ENCODE measurements at places on chromosomes 13 and 19.

DNA sequence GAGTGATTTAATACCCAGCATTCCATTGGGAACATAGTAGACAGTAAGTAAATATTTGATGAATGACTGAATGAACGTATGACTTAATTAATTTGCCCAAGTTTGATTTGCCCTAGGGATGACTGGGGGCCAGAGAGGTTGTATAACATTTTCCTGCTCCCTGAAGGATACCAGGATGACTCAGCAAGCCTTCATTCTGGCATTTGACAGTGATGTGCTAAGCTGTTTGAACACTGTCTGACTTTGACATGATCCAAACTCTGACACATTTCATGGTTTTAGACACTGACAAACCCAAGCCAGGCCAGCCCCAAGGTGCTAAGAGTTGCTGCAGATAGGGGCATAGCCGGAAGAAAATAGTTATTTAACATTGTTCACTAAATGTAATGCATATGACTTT is 53.4 kb upstream of the KLF12 start:
- peak; percentile 84 for DNase-seq

GRCh38 chr19:55440411-55441105 is 2.5 kb downstream of the SHISA7 start:
- no peak for DNase-seq

DNA sequence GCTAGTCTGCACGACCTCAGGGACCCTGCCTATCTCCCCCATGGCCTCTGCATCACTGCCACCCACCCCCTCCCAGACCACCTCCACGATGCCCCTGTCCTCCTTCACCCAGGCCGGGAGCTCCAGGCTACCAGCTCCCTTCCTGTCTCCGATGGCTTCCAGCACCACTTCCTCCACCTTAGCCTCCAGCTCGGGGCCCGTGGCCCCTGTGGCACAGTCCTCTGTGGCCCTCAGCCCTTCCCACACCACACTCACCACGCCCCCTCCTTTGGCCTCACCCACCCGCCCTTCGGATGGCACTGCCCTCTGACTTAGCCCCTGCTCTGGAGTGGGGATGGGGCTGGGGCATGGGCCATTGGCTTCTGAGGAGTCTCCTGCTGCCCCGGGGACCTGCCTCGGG is 7.2 kb downstream of the PALM3 start:
- no peak for DNase-seq

GRCh38 chr19:11783767-11784166 is 14.6 kb upstream of the ZNF491 start:
- no peak for DNase-seq

GRCh38 chr13:43529796-43530195 is 257.0 kb downstream of the ENOX1 start:
- no peak for DNase-seq

- no peak for DNase-seq
Measured at GRCh38 chr19:56660381-56661107, 11.0 kb downstream of the ZNF835 start.

GRCh38 chr19:11806354-11807098 is 7.5 kb upstream of the ZNF440 start:
- no peak for DNase-seq

DNA sequence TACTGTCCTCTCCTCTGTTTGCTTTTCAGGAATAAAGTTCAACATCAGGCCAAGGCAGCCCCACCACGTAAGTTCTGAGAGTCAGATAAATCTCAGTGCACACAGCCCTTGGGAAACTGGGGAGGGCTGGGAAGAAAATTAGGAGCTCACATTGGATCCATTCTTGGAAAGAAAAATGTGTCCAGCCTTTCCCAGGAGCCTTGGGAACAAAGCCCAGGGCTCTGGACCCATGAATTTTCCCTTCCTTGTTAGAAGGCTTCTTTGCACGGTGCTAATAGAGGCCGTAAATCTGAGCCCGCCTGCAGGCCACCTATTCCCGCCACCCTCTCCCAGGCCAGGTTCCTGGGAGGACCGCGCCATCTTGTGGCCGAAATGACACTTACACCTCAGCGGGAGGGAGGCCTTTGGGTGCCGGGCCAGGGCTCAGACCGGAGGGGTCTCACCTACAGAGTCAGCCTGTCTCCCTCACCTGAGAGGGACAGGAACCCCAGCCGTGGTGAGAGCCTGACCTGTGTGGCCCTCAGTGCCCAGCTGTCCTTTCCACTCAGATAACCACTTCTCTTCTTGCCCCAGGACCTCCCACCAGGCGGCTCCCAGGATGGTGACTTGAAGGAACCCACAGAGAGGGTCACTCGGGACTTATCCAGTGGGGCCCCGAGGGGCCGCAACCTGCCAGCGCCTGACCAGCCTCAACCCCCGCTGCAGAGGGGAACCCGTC is 25.1 kb upstream of the KCTD15 start:
- DNase-seq, result peak; percentile 58

GRCh38 chr13:99666146-99666805 is 165.0 kb downstream of the TM9SF2 start:
- DNase-seq, result no peak

GRCh38 chr13:94657167-94657566 is 55.2 kb downstream of the SOX21 start:
- no peak for DNase-seq

DNA sequence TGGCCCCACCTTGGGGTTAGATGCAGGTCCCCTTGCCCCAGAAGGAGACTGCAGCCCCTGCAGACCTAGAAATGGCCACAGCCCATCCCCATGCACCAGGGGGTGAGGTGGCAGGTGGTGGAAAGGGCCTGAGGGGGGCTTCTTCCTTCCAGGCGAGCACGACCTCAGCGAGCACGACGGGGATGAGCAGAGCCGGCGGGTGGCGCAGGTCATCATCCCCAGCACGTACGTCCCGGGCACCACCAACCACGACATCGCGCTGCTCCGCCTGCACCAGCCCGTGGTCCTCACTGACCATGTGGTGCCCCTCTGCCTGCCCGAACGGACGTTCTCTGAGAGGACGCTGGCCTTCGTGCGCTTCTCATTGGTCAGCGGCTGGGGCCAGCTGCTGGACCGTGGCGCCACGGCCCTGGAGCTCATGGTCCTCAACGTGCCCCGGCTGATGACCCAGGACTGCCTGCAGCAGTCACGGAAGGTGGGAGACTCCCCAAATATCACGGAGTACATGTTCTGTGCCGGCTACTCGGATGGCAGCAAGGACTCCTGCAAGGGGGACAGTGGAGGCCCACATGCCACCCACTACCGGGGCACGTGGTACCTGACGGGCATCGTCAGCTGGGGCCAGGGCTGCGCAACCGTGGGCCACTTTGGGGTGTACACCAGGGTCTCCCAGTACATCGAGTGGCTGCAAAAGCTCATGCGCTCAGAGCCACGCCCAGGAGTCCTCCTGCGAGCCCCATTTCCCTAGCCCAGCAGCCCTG is 4.2 kb upstream of the F10 start:
- no peak for DNase-seq

GRCh38 chr19:33677745-33678426 is 56.1 kb downstream of the CHST8 start:
- DNase-seq, result no peak

DNA sequence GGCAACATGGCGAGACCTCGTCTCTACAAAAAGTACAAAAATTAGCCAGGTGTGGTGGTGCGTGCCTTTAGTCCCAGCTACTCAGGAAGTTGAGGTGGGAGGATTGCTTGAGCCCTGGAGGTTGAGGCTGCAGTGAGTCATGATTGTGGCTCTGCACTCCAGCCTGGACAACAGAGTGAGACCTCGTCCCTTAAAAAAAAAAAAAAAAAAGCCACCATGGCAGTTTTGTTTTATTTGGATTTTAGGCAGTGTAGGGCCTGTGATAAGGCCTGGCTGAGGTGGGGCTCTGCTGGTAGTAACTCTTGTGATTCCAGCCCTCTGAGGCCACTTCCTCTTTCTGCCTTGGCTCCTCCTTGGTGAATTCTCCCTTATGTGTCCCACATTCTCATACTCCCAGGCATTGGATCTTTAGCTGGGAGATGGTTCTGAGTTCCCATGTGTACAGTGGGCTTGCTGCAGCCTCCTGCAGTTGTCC is 39.2 kb downstream of the GATAD2A start:
- peak; percentile 85 for DNase-seq

GRCh38 chr13:41049480-41050440 is 11.5 kb upstream of the WBP4 start:
- DNase-seq, result no peak

DNA sequence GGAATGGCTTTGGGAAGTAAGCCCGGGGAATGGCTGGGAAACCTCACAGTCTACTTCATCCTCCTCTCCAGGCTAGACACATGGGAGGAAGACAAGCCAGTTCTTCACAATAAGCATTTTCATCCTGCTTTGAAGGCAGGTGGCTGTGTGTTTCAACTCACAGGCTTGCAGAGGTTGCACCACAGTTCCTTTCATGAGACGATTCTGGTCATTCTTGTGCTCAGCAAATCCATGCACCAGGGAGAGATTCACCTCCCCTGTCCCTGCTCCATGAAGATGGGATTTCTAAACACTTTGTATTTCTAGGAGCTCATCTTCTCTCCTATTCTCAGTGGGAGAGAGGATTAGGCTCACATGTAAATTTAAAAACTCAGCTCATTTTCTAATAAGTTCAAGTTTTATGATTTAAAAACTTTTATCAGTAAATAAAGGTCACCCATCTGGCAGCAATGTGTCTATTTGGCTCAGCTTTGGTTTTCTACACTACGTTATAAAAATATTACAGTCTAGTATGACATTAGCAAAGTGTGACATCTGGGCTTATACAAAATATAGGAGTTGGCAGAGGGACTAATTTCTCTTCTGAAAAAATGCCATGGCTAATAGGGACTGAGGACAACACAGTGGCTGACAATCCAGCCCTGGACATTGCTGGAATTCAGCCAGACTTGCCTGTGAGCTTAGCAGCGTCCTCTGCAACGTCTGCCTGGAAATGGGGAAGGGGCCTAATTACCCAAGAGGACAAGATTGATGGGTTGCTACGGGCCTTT is 283.2 kb upstream of the SLC10A2 start:
- no peak for DNase-seq

DNA sequence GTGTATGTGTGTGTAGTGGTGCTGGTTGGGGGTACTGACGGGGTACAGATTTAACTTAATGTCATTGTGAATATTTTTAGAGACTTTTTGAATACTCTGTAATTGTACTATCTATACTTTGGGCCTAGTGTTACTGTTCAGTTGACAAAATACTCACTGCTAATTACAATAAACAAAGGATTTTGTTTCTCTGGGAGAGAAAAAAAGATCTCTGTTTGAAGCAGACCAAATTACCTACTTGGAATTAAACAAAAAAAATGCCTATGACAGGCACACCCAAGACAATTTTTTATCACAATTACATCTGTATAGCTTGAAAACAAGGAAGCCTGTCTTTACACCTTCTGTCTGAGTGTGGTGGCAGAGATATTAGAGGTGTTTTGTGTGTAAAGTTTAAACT is 45.1 kb downstream of the OLFM4 start:
- no peak for DNase-seq

- DNase-seq, result no peak
Measured at GRCh38 chr13:107531180-107531579, 684.2 kb downstream of the LIG4 start.

GRCh38 chr19:3046698-3047495 is 15.4 kb downstream of the TLE5 start:
- no peak for DNase-seq

- no peak for DNase-seq
Measured at GRCh38 chr13:30671271-30671815, 53.6 kb downstream of the USPL1 start.

DNA sequence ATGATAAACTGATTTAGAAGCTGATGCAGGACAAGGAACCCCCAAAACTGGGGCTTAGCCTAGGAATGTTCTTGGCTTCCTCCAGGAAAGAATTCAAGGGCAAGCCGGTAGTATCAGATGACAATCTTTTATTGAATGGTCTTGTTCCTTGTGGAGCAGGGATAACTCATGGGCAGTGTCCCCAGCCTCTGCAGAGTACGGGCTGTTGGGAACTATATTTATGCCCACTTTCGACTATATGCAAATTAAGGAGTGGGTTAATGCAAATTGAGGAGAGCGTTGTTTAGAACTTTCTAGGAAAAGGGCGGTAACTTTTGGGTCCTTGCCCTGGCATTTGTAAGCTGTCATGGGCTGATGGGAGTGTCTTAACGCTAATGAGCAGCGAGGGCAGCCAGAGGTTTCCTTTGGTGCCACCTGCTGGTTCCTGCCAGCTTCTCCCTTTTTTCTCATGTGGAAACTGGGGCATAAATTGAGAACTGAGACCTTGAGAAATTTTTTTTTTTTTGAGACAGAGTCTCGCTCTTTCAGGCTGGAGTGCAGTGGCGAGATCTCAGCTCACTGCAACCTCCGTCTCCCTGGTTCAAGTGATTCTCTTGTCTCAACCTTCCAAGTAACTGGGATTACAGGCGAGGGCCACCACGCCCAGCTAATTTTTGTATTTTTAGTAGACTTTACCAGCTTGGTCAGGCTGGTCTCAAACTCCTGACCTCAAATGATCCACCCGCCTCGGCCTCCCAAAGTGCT is 79.4 kb upstream of the ABCC4 start:
- DNase-seq, result peak; percentile 79

GRCh38 chr13:52345048-52345447 is 60.9 kb downstream of the THSD1 start:
- DNase-seq, result peak; percentile 24

GRCh38 chr19:19628501-19629134 is 598 bp upstream of the LPAR2 start:
- DNase-seq, result peak; percentile 40

DNA sequence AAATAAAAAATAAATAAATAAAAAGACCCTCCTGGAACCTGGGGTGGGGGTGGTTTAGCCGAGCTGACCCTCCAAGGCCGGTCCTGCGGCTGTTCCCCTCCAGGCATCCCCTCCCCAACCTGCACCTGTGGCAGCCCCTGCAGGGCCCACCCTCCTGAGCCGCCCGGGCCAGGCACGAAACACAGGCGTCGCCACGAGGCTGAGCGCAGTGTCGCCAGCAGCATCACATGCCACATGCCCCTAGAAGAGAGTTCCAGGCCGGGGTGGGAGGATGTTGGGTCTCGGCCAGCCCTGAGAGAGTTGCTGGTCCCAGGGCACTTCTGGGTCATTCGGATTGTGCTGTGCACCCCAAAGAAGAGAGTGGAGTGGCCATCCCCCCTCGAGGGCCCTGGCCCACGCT is 82.0 kb downstream of the KDM4B start:
- no peak for DNase-seq

- no peak for DNase-seq
Measured at GRCh38 chr13:31053896-31054295, 107.8 kb downstream of the HSPH1 start.

- DNase-seq, result no peak
Measured at GRCh38 chr13:30832377-30832776, 73.7 kb upstream of the MEDAG start.

DNA sequence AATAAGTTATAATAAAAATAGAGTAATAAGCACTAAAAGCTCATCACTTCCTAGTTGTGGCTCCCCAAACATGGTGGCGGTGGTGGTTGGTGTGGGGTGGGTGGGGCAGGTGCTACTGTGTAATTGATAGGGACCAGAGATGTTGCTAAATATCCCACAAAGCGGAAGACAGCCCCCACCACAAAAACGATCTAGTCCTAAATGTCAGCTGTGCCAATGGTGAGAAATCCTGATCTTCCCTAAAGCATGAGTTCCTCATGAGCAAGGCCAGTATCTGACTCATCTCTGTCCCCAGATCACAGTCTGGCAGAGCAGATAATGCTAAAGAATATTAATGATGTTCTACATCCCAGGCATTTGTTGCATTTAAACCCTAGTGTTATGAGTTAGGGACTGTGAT is 1.9 kb upstream of the EDDM13 start:
- DNase-seq, result peak; percentile 8

GRCh38 chr13:94050686-94051085 is 428.8 kb downstream of the DCT start:
- no peak for DNase-seq
